ENCODE measurements at places on chromosomes 3 and 15.

DNA sequence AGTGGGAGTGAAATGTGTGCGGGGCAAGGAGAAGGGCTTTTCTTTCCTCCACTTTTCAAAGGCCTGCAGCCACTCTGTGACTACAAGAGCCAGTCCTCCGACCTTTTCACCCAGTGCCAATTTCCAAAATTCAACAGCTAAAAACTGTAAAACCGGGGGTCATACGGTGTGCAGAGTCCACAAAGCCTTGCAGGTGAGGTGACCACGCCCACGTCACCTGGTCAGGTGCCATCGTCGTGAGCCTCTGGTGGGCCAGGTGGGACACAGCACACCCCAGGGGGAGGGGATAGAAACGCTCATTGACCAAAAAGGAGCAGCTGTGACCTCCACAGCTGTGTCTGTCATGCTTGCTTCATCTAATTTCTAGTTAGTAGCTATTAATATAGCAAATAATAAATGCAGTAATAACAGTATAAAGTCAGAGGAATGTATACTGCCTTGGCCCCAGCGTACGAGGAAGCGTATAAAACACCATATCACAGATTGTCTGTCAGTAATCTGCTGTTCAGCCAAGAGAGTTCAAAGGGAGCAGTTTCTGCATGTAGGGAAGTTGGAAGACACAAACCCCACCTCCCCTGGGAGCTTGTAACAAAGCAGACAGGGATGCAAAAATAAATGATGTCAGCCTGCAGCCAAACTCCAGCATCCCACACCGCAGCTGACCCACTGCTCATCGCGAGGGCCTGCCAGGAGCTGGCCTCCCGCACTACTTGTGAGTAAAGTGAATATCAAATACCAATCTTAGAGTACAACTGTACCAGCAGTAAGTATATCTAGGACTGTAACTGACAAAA is 86.7 kb downstream of the VGLL4 start:
- no peak for DNase-seq

DNA sequence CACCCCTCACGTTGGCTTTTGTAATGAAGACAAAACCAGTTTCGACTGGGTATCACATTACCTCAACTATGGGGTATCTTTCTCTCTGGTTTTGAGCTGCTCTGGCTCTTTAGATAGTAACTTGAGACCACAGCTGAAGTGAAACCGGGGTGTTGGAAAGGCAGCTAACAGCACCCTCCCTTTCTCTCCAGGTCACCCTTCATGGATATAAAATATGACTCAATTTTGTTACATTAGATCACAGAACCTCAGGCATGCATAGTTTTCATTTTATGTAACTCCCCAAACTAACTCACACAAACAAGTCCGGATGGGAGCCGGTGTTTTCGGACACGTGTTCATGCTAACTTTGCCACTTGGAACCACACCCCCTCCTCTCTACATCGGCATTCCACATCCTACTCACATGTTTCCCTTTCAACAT is 90.7 kb downstream of the NR2F2 start:
- peak; percentile 33 for DNase-seq

DNA sequence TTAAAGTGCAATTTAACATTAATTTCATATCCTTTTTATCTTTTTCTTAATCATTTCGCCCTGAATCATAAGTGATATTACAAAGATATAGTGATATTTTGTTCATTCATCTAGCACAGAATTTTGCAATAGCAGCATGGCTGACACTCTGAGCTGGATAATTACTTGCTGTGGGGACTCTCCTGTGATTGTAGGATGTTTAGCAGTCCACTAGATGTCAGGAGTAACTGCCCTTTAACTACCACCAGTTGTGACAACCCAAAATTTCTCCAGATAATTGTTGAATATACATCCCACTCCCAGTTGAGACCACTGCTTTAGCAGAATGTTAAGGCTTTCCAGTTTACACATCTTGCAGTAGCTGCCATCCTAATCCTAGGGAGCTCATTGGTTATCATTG is 196.8 kb upstream of the MBNL1 start:
- no peak for DNase-seq

DNA sequence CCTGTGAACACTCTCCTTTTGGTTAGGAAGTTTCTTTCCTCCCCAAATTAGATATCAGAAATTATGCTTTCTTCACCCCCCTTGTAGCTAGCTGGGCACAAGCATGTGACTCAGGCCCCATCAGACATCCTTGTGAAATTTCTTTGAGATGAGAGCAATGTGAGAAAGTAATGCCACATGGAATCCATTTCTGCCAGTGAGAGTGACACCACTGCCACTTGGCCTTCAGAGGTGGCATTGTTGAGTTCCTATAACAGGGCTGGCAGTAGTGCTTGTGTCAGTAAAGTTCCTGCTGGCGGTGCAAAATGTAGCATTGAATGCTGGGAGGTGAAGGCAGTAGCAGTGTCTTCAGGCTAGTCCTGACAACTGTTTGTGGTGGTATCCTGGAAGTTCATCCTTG is 80.7 kb upstream of the ZNF280D start:
- no peak for DNase-seq

- DNase-seq, result no peak
These were observed 49.1 kb downstream of the OXNAD1 start for GRCh38 chr3:16313886-16314645.

All from right kidney (tissue), 9 donors.